A549 treated with CpdA at 1 μM for 4 hours (cell line): ENCODE measurements at places on chromosomes 2 and 18. TPM values are rescaled to one million over a fixed set of nuclear protein-coding genes. Genes with fewer than 3 reads are reported as not detected.

SLC9A4 gene
- not detected in 5 replicates for total RNA-seq

GKN2 gene
- 2.6 to 3.8 TPM (median 3.4 TPM) in 5 replicates for total RNA-seq

LRATD1 gene
- total RNA-seq, result 0.03 to 0.09 TPM (median 0.07 TPM) in 3 of 5 replicates, not detected in the others

NEUROD1 gene
- not detected in 5 replicates for total RNA-seq

TYMS gene
- total RNA-seq, result 170 to 181 TPM (median 172 TPM) in 5 replicates

SOWAHC gene
- 16.3 to 18.9 TPM (median 17.6 TPM) in 5 replicates for total RNA-seq

FBXO36 gene
- total RNA-seq, result 1.0 to 1.8 TPM (median 1.1 TPM) in 5 replicates

LIPG gene
- 0.03 to 0.27 TPM (median 0.15 TPM) in 5 replicates for total RNA-seq

HRH4 gene
- 0.01 TPM in 1 of 5 replicates, not detected in the others for total RNA-seq

BMP10 gene
- total RNA-seq, result not detected in 5 replicates

NEURL3 gene
- total RNA-seq, result 1.3 to 2.9 TPM (median 1.7 TPM) in 5 replicates

ABCA12 gene
- total RNA-seq, result 0.10 to 0.21 TPM (median 0.17 TPM) in 5 replicates

SCN2A gene
- total RNA-seq, result 0.01 TPM in 1 of 5 replicates, not detected in the others

NRP2 gene
- total RNA-seq, result 90.6 to 172 TPM (median 147 TPM) in 5 replicates

CLASP1 gene
- 12.2 to 20.4 TPM (median 16.6 TPM) in 5 replicates for total RNA-seq

RAB27B gene
- total RNA-seq, result 13.2 to 20.1 TPM (median 14.3 TPM) in 5 replicates

RNMT gene
- total RNA-seq, result 18.2 to 23.4 TPM (median 20.3 TPM) in 5 replicates

VWA3B gene
- 0.02 to 0.43 TPM (median 0.18 TPM) in 4 of 5 replicates, not detected in the other for total RNA-seq

SPATA3 gene
- not detected in 5 replicates for total RNA-seq

TCF23 gene
- not detected in 5 replicates for total RNA-seq

C18orf32 gene
- total RNA-seq, result 18.4 to 25.1 TPM (median 24.5 TPM) in 5 replicates

TANC1 gene
- total RNA-seq, result 7.3 to 9.8 TPM (median 9.1 TPM) in 5 replicates

ALLC gene
- 0.06 TPM in 1 of 5 replicates, not detected in the others for total RNA-seq

CFAP65 gene
- 0.10 to 0.34 TPM (median 0.14 TPM) in 5 replicates for total RNA-seq

FKBP7 gene
- 8.7 to 14.2 TPM (median 10.2 TPM) in 5 replicates for total RNA-seq

L3MBTL4 gene
- total RNA-seq, result not detected in 5 replicates

RASGRP3 gene
- total RNA-seq, result 0.89 to 1.7 TPM (median 1.0 TPM) in 5 replicates

FAM161A gene
- total RNA-seq, result 6.1 to 9.3 TPM (median 7.5 TPM) in 5 replicates
